ENCODE measurements at places on chromosomes 5 and 9. TPM values are rescaled to one million over a fixed set of nuclear protein-coding genes. Genes with fewer than 3 reads are reported as not detected.
A peak's percentile ranks its signal among the peaks of the same experiment; 100 is the strongest.

GRCh38 chr9:14159440-14160216, 154.3 kb downstream of the NFIB start:
- peak; percentile 68 for DNase-seq

The SOHLH1 gene
- polyA plus RNA-seq: not detected

The CTNND2 gene
- 1.6 TPM for polyA plus RNA-seq

- no peak for DNase-seq
These were observed 153.2 kb upstream of the MEF2C start for GRCh38 chr5:89036166-89036565.

The IFNA21 gene
- polyA plus RNA-seq: not detected

GRCh38 chr5:30108051-30108450, 1085.4 kb upstream of the CDH6 start:
- DNase-seq: no peak

Measured in left lung (tissue), 14 donors.